ENCODE measurements at places on chromosomes 12 and 14.

GRCh38 chr14:74941676-74942097 lies 13.7 kb downstream of the PGF start:
- H3K36me3 ChIP-seq, result no peaks in the 10 kb centered on the region
- H3K4me1 ChIP-seq, result peaks cover 40% of the 10 kb centered on the region
- DNase-seq, result no peak
- no peaks in the 10 kb centered on the region for H3K27me3 ChIP-seq

DNA sequence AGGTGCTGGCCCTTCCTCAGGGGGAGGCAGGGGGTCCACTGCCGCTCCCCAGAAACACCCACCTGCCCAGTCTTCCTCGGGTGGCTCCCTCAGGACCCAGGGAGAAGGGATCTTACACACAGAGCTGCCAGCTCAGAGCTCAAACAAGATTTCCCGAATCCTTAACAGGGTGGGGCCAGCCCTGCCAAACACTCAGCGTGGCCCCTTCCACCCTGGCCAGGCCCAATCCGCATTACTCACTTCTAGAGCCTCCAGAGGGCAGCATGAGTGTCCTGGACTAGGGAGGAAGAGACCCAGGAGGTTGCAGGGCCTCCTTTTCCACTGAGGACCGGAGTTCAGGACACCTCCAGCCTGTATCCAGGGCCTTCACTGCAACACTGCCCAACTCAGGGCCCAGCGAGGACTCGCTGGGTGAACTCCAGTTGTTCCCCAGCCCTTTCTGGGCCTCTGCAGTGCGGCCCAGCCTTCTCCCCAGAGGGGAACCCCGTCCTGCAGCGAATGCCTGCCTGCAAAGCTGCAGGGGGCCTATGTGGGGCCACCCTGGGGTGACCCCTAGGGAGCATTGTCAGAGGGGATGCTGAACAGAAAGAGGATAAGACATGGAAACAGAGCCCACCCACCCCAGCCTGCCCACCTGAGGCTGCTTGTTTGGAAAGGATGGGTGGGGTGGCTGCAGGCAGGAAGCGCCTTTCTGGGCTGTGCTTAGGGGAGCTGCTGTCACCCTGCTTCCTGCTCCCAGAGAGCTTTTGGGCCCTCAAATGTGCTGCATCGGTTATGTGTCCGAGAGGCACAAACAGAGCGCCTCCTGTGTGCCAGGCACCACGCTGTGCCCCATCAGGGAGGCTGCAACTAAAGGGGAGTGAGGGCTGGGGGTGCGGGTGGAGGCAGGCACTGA lies 43.8 kb downstream of the CCNK start:
- no peaks in the 10 kb centered on the region for H3K36me3 ChIP-seq
- H3K27me3 ChIP-seq, result no peaks in the 10 kb centered on the region
- H3K4me3 ChIP-seq, result no peak overlapping the region
- peak overlapping the region; percentile 78 for H3K27ac ChIP-seq
- no peak for DNase-seq
- peaks cover 14% of the 10 kb centered on the region for H3K4me1 ChIP-seq

GRCh38 chr14:31268216-31268615 lies 60.6 kb upstream of the HECTD1 start:
- peaks cover 13% of the 10 kb centered on the region for H3K4me1 ChIP-seq
- H3K27me3 ChIP-seq, result no peaks in the 10 kb centered on the region
- H3K4me3 ChIP-seq, result no peak overlapping the region
- H3K27ac ChIP-seq, result no peak overlapping the region
- no peaks in the 10 kb centered on the region for H3K36me3 ChIP-seq
- DNase-seq, result no peak

GRCh38 chr14:77347751-77348150 lies 26.9 kb downstream of the GSTZ1 start:
- no peaks in the 10 kb centered on the region for H3K27me3 ChIP-seq
- DNase-seq, result no peak
- H3K4me3 ChIP-seq, result no peak overlapping the region
- no peak overlapping the region for H3K27ac ChIP-seq

GRCh38 chr12:92529944-92530343 lies 172.8 kb upstream of the PLEKHG7 start:
- no peaks in the 10 kb centered on the region for H3K27me3 ChIP-seq
- no peaks in the 10 kb centered on the region for H3K4me1 ChIP-seq
- DNase-seq, result no peak
- H3K4me3 ChIP-seq, result no peak overlapping the region

GRCh38 chr12:2286461-2287131 lies 233.8 kb downstream of the CACNA1C start:
- DNase-seq, result no peak
- H3K4me1 ChIP-seq, result peaks cover 28% of the 10 kb centered on the region
- peak overlapping the region; percentile 54 for H3K27ac ChIP-seq
- H3K36me3 ChIP-seq, result no peaks in the 10 kb centered on the region

GRCh38 chr14:105527826-105528585 lies 1.6 kb downstream of the TMEM121 start:
- peaks cover 55% of the 10 kb centered on the region for H3K27me3 ChIP-seq
- DNase-seq, result no peak
- H3K4me1 ChIP-seq, result peaks cover 27% of the 10 kb centered on the region
- H3K27ac ChIP-seq, result peak overlapping the region; percentile 55
- H3K36me3 ChIP-seq, result no peaks in the 10 kb centered on the region

GRCh38 chr12:13183620-13184019 lies 12.9 kb upstream of the EMP1 start:
- DNase-seq, result no peak
- no peak overlapping the region for H3K4me3 ChIP-seq
- no peaks in the 10 kb centered on the region for H3K27me3 ChIP-seq

- H3K27me3 ChIP-seq, result no peaks in the 10 kb centered on the region
- no peak overlapping the region for H3K27ac ChIP-seq
- no peaks in the 10 kb centered on the region for H3K4me1 ChIP-seq
- DNase-seq, result no peak
- no peaks in the 10 kb centered on the region for H3K36me3 ChIP-seq
Measured at GRCh38 chr14:97336179-97336578, 539.0 kb downstream of the VRK1 start.

DNA sequence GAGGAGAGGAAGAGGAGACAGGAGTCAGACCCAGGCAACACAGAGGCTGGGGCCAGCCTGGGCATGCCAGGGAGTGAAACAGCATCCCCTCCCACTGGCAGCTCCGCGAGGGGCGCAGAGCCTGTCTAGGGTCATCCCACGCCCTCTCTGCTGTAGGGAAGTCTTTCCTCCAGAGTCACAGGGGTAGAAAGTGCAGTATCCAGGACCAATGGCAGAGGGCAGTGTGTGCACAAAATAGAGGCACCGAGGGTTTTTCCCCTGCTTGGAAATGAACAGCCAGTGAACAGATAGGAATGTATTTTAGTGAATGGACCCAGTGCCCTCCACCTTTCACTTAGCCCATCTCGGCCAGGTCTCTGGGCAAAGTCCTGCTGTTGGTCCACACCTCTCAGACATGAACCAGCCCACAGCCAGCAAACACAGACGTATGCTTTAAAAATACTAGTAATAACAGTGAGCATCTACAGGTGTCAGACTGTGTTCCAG lies 9.4 kb upstream of the KRT74 start:
- no peaks in the 10 kb centered on the region for H3K27me3 ChIP-seq
- H3K27ac ChIP-seq, result peak overlapping the region; percentile 74
- H3K4me1 ChIP-seq, result peaks cover 27% of the 10 kb centered on the region

- no peak for DNase-seq
- no peak overlapping the region for H3K4me3 ChIP-seq
- peaks cover 8% of the 10 kb centered on the region for H3K4me1 ChIP-seq
- peak overlapping the region; percentile 3 for H3K27ac ChIP-seq
Measured at GRCh38 chr12:39912211-39912980, 193.5 kb downstream of the SLC2A13 start.

GRCh38 chr12:1099158-1099557 lies 108.1 kb downstream of the ERC1 start:
- no peak overlapping the region for H3K27ac ChIP-seq
- H3K4me1 ChIP-seq, result peaks cover 3% of the 10 kb centered on the region
- no peaks in the 10 kb centered on the region for H3K36me3 ChIP-seq
- no peak for DNase-seq
- no peak overlapping the region for H3K4me3 ChIP-seq

DNA sequence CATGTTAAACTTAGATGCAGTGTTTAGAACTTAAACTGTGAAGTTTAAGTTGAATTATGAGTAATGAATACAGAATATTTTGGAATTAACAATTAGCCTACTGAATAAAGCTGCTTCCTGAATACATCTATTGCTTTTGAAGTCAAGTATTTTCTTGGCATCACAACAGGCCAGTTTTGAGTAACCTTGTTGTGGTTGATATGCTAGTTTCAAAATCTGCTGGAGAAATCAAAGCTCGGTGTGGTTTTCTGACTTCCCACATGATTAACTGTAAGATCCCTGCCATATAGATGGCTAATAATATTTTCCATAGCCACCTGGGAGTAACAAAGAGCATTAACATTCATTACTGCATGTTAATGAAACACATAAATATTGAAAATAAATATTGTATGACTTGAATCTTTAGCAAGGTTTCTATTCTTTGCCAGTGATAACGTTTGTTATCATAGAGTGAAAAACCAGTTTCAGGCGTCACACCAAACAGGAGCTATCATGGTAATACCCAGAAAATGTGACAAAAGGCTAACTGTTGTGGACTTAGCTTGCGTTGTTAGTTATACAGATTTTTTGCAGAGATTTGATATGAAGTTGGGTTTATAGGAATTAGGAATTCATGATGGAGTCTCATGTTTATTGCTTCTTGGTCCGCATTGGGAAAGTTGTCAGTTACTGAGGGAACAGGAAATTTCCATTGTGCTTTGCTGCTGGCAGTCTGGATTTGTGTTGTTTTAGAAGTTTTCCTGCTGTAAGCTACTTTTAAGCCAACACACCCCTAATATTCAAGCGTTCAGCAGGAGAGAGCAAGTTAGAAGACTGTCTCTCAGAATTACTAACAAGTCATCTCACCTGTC lies 32.1 kb downstream of the PPFIBP1 start:
- H3K27ac ChIP-seq, result peak overlapping the region; percentile 81
- no peak overlapping the region for H3K4me3 ChIP-seq
- no peaks in the 10 kb centered on the region for H3K36me3 ChIP-seq
- H3K4me1 ChIP-seq, result peaks cover 10% of the 10 kb centered on the region
- no peak for DNase-seq

DNA sequence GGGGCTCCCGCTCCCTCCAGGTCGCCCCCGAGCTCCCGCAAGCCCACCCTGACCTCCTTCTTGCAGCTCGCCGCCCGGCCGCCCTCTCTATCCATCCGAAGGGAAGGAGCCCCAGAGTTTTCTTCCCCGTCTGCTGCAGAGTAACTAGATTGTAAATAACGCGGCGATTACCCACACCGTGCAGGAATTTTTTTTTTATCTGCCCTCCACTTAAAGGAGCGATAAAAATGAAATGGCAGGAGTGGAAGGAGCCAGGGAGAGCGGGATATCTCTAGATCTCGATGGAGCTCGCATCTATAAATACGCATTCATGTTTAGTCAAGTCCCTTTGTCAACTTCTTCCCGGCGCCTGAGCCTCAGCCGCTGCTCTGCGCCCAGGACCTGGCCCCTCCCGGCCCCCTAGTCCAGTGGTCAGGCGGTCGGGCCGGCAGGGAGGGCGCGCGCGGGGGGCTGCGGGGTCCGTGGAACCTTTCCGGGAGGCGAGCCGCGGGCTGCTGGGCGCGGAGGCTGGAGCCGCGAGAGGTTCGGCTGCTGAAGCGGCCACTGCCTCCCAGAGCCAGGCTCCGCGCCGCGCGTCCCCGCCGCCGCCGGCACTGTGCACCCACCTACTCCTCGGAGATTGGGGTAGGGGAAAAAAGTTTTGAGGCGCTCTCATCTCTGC lies 386.0 kb downstream of the BCAT1 start:
- peaks cover 7% of the 10 kb centered on the region for H3K4me1 ChIP-seq
- no peaks in the 10 kb centered on the region for H3K27me3 ChIP-seq
- H3K4me3 ChIP-seq, result peak overlapping the region; percentile 87
- peak overlapping the region; percentile 75 for H3K27ac ChIP-seq

DNA sequence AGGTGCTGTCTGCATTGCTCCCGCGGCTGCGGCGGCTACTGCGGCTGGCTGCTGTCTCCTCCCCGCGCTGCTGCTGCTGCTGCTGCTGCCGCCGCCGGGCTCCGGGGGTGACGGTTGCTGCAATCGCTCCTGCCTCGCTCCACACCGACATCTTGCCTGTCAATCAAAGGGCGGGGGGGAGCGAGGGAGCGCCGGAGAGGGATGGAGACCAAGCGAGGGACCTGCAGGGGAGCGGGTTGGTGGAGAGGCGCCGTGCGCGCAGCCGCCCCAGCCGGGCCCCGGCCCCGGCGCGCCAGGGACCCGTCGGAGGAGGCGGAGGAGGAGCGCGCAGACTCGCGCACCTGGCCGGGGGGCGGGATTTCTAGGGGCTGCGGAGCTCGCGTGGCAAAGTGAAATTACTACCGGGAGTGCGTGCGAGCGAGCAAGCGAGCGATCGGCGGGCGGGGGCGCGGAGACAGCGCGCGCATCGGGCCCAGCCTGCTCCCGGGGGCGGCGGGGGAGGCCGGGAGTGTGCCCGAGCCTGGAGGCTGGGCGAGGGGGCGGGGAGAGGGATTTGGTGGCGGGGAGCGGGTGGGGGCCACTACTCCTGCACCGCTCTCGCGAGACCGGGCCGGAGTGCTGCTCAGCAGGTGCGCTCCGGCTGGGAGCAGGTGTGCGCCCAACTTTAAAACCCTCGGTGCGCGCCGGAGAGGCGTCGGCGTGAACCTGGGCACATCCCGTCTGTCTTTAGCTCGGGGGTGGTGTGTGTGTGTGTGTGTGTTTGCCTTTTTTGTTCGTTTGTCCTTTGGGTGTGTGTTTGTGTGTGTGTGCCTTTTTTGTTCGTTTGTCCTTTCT lies at the start of gene KSR2:
Gene KSR2 (minus strand): TSS at position 165 of the 834 bp plus-strand sequence. CDS start 735 bp downstream, outside the sequence.
- H3K27me3 ChIP-seq, result peaks cover 4% of the 10 kb centered on the region
- no peak for DNase-seq
- no peaks in the 10 kb centered on the region for H3K36me3 ChIP-seq

Measured in esophagus squamous epithelium (tissue), 5 donors.